ENCODE measurements at places on chromosomes 7 and 10.

- DNase-seq = no peak
Observed at GRCh38 chr7:31890766-31891165, 179.4 kb downstream of the PDE1C start.

GRCh38 chr10:125125951-125126735 lies 34.2 kb downstream of the CTBP2 start:
- no peak for DNase-seq

- no peak for DNase-seq
Observed at GRCh38 chr7:131501422-131501821, 55.0 kb downstream of the PODXL start.

GRCh38 chr10:120433141-120433540 lies 23.9 kb upstream of the PLPP4 start:
- DNase-seq = no peak

- DNase-seq = peak; percentile 17
Observed at GRCh38 chr10:26215935-26216584, 514 bp upstream of the GAD2 start.

GRCh38 chr10:63595072-63595471 lies 73.9 kb downstream of the REEP3 start:
- no peak for DNase-seq

Data from stimulated activated naive B cell treated with anti-CD40 and anti-IgM and Interleukin-4, amounts not matched to agents 10 μg/mL and 1 μg/mL and 100 μg/mL, for 72 hours (primary cell).